Hippocampal formation (tissue), 2 donors: ENCODE measurements at places on chromosomes 6 and 20.

DNA sequence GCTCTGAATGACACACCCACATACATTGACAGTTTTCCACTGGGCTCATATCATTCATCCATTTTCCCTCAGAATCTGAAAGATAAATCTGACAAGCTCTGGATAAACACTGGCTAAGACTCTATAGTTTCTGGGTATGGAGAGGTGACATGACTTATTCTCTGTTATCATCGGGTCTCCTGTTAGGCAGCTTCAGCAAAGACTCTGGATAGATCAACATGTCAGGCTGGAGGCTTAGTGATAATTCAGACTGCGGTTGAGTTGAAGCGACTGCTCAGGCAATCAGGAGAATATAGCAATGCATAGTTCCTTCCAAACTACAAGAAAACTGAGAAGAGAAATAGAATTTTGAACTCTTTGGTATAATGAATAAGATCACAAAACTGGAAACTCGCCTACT is 394.6 kb downstream of the CBLN4 start:
- no peak for DNase-seq

- no peak for DNase-seq
These were observed 11.1 kb downstream of the RRAGD start for GRCh38 chr6:89400912-89401399.

- DNase-seq, result no peak
These were observed 2.0 kb downstream of the SRXN1 start for GRCh38 chr20:650954-651353.

DNA sequence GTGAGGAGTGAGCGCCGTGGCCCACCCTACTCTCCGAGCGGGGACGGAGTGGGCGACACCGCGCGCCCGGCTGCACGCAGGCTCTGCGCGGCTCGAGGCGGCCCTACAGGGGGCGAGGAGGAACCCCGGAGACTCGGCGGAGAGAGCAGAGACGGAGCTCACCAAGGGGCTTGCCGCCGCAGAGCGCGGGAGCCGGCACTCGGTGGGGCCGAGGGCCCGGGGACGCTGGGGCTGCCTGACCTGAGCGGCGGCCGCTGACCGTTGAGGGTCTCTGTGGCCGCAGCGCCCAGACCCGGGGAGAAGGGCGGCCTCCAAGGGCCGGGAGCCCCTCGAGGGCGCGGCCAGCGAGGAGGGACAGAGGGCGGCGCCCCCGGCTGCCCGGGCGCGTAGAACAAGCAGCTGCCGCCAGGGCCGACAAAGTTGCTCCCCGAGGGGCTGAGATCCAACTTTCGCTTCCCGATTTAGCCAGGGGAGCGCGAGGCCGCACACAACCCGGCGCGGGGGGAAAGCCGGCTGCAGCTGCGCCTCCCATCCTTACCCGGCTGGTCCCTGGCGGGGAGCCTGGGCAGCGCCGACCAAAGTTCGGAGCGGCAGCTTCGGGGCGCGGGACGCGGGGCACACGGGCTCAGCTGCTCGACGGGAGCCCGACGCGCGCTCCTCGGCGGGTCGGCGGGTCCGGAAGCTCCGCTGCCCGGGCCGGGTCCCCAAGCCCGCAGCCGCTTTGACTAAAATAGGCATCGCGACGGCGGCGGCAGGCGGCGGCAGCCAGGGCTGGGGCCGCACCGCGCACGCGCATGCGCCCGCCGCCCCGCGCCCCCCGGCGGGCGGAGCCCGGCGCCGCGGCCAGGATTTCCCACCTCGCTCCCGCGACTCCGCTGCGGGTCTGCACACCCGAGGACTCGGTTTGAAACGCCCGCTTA is 43.1 kb downstream of the POPDC3 start:
- DNase-seq, result peak; percentile 78

- no peak for DNase-seq
These were observed 27.4 kb downstream of the TRAM2 start for GRCh38 chr6:52549428-52549827.

DNA sequence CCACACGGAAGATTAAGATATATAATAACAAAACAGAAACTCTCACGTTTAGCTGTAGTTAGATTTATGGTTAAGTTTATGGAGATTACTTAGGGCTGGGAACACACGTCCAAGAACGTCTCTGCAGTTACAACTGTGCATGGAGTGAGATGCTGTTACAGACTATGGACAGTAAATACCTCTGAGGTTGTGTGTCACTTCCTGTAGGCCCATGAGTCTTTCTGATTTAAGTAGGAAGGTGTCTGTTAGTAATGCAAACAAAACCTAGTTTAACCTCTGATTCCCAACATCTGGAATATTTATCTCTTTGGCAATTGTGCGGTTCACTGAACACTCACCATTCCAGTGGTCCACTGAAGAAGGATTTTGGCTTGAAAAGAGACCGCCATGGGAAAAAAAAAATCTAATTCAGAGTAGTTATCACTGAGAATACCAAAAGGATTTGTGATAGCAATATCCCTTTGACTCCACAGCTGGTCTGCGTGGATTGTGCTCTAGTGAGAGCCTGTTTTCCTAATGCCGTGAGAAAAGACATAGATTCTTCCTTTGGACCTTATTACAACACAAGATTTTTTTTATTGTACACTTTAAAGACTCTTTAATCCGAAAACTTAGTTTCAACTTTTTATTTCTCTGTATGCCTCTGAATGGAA is 478.2 kb upstream of the CITED2 start:
- DNase-seq, result no peak

DNA sequence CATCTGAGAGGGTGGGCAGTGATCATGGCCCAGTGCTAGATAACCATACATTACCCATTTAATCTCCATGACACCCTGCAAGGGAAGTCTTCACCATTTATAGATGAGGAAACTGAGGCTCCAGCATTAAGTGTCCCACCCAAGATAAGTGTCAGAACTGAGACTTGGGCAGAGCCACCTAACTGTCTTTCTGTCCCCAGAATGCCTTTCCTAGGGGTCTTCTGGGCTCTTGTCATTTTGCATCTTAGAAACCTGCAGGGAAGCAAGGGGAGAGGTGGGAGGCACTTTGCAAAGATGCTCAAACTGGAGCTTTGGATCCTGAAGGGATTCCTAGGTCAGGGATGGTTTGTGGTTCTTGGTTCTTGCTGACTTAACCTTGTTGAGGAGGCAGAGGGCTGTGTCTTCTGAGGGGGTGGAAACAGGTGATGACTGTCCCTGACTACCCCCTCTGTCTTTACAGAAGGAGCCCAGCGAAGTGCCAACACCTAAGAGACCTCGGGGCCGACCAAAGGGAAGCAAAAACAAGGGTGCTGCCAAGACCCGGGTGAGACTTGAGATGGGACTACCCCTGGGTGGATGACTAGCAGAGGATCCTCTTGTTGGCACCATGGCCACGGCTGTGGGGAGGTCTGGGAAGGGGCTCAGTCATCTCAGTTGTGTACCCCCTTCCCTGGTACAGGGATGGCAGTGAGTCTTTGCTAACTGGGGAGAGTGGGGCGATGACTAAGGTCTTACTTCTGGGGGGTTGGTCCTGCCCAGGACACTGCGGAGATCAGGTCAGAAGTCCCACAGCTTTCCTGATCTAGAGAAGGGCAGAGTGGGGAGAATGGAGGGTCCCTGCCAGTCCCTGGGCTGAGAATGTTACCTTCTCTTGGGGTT is 5.8 kb downstream of the HMGA1 start:
- DNase-seq, result no peak

DNA sequence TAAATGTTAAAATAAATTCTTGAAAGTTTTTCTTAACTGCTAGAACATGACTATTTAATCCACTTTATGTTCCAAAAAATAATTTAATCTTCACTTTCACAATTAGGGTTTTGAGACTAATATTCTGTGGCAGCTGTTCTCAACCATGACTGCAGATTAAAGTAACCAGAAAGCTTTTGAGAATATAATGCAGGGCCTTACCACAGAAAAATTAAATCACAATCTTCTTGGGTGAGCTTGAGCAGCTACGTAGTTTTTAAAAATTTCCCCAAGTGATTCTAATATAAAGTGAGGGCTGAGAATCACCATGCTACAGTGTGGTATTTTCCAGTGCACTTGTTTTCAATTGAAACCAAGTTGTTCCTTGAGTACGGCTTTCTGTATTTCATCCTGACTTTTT is 196.6 kb upstream of the PTCHD4 start:
- no peak for DNase-seq

DNA sequence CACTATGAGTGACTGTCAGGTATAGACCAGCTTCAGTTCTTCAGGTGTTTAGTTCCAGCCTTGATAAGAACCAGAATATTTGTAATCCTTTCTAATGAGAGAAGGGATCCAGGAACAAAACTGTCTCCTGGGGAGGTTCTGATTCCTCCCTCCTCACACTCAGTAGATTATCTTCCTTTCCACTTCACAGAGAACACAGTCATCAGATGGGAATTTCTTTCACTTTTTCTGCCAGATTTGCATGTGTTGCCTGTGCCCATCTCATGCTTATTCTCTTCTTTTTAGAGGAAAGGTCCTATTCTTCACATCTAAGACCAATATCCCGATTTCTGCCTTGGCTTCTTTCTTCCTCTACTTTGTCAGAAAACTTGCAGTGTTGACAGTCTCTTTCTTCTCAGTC is 50.8 kb downstream of the CD109 start:
- DNase-seq, result no peak

- DNase-seq, result peak; percentile 34
These were observed 22.5 kb upstream of the HFE start for GRCh38 chr6:26064619-26065257.

- DNase-seq, result no peak
These were observed 22.3 kb downstream of the NRN1 start for GRCh38 chr6:5984150-5985089.

- peak; percentile 59 for DNase-seq
These were observed at the start of gene RRP36 for GRCh38 chr6:43021270-43022047. RRP36 (plus strand) TSS chr6:43021623; CDS start chr6:43021655, 32 bp downstream.

DNA sequence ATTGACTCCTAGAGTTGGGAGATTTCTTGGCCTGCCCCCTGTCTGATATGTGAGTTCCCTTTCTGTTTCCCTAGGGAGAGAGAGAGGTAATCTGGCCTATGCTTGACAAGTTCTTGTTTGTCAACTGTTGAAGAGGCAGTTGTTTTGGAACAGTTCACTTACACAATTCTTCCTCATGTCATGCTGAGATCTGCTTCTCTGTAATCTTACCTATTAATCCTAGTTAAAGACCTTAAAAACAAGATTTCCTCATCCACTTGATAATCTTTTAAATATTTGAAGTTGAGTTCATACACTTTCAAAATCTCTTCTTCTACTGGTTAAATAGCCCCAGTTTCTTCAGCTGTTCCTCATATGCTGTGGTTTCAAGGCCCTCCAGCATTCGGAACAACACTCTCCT is 89.9 kb downstream of the FIG4 start:
- DNase-seq, result no peak

- DNase-seq, result no peak
These were observed 521 bp downstream of the CDK5RAP1 start for GRCh38 chr20:33400812-33401183.

GRCh38 chr6:159074120-159074684 is 29.4 kb upstream of the TAGAP start:
- peak; percentile 56 for DNase-seq

- DNase-seq, result no peak
These were observed 29.3 kb upstream of the PRDM1 start for GRCh38 chr6:106056746-106057390.
